ENCODE measurements at places on chromosomes 3 and 15.

DNA sequence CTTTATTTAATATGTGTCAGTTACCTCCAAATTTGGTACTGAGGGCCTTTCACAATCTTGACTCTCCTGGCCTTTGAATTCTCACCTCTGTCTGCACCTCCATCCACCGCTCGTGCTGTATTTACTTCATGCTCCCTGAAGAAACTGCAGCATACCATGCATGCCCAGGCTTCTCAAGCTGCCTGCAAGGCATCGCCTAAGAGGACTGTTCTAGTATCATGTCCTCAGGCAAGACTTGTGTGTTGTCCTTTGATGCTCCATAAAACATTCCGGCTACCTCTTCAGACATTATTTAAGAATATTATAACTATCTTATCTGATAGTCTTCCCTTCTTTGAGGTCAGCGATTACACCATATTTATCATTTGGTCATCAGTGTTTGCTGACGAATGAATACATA lies 682.5 kb downstream of the NR2F2 start:
- no peak for DNase-seq

- no peak for DNase-seq
These were observed 3.0 kb downstream of the CCR2 start for GRCh38 chr3:46356909-46357308.

- no peak for DNase-seq
These were observed 278.2 kb downstream of the GABRG3 start for GRCh38 chr15:27249046-27249759.

- DNase-seq: no peak
These were observed 2.2 kb upstream of the FOXB1 start for GRCh38 chr15:60001610-60002527.

GRCh38 chr3:124557433-124558232 lies 172.6 kb upstream of the UMPS start:
- no peak for DNase-seq

- DNase-seq: no peak
These were observed 114.8 kb downstream of the PEX5L start for GRCh38 chr3:179921951-179922350.

GRCh38 chr3:98811048-98811447 lies 47.9 kb downstream of the ST3GAL6 start:
- DNase-seq: no peak

DNA sequence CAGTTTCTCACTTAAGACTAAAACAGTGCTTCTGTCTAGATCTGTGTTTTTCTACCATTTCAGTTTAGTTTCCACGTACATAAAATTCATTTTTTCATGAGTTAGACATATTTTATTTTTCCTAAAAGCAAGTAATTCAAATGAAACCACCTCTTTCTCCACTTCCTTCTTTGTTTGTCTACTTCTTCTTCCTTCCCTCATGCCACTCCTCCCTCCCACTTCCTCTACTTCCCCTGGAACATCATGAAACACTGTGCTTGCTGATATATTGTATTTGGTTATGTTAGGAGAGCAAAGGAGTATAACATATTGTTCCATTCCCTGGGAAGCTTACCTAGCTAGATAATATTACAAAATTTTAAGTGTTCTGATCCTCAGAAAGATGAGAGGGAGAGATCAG lies 36.7 kb upstream of the GOLGA8B start:
- DNase-seq: no peak

DNA sequence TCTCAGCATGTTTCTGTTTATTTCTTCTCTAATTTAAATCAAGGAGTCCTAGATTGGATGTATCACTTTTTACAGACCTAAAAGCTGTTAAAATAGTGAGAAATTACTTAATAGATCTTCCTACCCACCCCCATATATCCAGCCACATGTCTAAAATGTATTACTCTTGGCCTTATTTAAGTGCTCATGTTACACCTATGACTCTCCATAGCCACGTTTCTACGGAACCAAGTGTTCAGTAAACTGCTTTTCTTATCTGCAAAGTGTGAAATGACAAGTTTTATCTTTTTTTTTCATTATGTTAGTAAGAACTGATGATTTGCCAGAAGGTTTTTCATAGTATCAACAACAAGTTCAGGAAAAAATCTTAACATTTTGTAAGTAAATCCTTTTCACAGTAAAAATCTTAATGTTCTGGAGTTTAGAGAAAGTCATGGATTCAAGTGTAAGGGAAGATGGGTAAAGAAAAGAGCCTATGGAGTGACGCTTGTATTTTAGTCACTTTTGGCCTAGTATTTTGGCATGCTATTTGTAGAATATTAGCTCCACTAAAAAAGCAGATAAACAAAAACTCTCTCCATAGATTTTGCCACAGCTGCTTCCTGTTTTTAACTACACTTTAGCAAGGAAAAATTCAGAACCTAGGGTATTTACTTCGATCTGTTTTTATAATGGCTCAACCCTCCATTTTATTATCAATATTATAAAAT lies 41.2 kb upstream of the IGSF10 start:
- DNase-seq: no peak

GRCh38 chr3:43238801-43239200 lies 47.5 kb upstream of the SNRK start:
- no peak for DNase-seq

DNA sequence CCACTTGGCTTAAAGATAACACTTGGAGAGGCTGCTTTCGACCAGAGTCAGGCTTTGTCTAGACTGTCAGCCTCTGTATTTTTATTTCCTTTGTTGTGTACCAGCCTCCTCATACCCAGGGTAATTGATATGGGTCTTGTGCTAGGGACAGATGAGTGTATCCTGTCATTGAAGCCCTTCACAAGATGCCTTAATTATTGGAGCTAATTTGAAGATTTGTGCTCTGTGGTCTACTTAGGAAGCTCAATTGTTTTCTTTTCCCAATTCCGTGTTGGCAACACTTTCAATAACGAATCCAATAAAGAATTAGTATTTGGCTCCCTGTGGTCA lies 60.5 kb upstream of the DPH6 start:
- DNase-seq: no peak

GRCh38 chr3:23611737-23612295 lies 193.9 kb upstream of the UBE2E1 start:
- no peak for DNase-seq

DNA sequence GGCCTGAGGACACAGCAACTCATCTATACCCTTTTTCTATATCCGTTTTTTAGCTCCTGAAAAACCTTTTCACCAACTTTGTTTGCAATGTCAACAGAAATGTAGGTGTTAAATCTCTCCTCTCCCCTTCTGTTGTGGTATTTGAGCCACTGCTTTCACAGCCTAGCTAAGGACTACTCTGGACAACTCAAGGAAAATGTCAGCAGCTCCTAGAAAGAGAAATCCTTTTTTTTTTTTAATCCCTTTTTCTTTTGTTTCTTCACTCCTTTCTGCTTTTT lies 176.6 kb downstream of the KLHL25 start:
- no peak for DNase-seq
